ENCODE measurements at places on chromosomes 4 and X.

DNA sequence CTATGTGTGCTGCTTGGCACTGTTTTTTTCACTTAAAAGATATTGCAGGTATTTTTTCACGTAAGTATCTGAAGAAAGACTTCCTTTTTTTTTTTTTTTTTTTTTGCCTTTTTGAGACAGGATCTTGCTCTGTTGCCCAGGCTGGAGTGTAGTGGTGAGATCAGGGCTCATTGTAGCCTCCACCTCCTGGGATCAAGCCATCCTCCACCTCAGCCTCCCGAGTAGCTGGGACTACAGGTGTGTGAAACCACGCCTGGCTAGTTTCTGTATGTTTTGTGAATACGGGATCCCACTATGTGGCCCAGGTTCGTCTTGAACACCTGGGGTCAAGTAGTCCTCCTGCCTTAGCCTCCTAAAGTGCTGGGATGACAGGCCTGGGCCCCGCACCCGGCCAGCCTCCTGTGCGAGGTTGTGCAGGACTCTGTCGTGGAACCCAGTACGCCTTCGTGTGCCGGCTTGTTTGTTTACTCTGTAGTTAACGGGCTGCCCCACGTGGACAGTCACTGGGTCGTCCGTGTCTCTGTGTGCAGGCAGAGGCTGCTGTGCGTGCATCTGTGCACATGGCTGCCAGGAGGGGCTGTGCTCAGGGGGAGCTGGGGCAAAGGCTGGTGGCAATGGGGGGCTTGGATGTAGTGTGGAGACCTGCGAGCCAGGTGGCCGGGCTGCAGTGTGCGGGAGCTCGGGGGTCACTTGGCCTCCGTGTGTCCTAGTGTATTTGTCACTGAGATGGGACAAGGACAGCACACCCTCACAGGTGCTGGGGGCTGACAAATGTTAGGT, 179.5 kb downstream of the ADRA2C start:
- no peak for DNase-seq

DNA sequence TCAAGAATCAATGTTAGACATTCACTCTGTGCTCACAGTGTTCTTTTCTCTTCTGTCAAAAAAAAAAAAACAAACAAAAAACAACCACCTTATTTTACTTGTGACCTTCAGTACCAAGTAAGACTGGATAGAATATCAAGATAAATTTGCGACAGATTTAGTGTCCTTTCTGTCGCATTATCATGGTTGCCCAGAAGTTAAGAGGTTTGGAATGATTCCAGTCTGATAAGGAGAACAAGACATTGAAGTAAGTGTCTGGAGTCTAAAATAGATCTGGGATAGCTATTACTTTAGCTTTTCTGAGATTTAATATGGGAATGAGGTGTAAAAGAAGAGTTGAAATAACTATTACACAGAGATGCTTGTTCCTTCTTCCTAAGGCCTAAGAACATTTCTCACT, 31.7 kb downstream of the SNCA start:
- no peak for DNase-seq

DNA sequence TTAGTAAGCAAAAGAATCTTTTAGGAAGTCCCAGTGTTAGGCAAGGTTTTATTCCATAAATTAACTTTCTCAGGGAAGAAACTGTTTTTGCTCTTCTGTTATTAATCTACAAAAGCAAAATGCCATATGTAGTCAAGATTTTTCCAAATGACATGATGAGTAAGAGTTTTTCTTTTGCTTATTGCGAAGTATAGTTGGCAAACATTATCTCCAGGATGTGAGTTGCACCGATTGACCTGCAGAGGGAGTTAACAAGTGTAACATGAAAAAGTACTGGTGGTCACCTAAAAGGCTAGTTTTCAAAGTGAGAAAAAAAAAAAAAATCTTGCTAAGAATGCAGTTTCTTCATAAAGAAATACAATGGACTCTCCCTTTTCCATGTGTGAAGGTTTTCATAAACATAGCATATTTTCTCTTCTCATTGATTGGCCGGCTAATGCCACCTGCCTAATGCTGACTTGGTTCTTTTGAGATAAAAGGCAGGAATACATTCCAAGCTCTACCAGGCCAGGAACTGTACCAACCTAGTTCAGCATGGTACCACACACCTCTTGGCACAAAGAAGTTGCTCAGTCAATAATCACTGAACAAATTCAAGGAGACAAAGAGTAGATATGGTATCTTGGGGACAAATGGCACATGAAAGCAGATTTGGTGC, 100.2 kb downstream of the LNX1 start:
- no peak for DNase-seq

DNA sequence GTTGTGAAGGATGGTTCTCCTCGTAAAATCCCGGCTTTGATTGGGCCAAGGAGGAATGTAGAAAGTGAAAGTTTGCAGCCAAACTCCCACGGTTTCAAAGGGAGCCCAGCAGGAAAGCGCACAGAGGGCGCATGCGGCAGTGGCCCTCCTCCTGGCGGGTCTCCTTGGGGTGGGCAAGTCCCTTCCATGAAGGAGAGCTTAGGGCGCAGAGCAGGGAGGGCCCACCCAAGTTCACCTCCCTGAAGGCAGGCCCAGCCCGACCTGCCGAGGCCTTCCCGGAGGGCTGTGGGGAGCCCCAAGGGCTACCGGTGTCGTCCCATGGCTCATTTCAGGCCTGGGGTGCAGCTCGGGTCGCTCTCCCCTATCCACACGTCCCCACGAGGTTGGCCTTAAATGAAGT, 2.0 kb downstream of the PDZD4 start:
- DNase-seq, result no peak

- DNase-seq, result no peak
Measured at GRCh38 chrX:34584781-34585180, 72.3 kb downstream of the TMEM47 start.
